ENCODE measurements at places on chromosomes 1 and 21.

DNA sequence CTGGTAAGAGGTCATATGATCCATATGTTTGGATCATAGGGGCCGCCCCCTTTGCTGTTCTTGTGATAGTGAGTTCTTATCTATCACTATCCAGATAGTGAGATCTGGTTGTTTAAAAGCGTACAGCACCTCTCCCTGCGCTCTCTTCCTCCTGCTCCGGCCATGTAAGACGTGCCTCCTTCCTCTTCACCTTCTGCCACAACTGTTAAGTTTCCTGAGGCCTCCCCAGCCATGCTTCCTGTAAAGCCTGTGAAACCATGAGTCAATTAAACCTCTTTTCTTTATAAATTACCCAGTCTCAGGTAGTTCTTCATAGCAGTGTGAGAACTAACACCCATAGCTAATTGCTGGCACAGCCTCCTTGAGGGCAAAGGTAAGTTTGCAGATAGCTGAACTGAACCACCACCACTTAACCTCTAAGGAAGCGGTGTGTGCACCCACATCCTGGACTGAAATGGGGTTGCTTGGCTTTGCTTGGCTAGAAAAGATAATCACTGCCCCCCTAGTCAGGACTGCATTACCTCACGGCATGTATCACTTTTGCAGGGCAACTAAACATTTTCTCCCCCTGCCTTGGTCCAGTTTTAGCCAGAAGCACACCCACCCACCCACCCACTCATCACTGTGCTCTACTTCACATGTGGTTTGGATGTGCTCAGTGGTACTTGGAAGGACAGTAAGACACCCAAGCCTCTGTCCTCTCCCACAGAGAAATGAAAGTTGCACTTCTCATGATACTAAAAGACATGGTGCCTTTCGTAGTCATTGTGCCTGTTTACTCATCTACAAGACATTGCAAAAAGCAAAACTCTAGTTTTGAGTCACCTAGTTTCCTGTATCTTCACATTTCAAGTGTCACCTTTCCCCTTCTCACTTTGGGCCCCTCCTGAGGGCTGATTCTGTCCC lies 23.1 kb upstream of the PTAFR start:
- DNase-seq, result peak; percentile 54

- DNase-seq, result no peak
These were observed 53.1 kb downstream of the PHC2 start for GRCh38 chr1:33377756-33378155.

DNA sequence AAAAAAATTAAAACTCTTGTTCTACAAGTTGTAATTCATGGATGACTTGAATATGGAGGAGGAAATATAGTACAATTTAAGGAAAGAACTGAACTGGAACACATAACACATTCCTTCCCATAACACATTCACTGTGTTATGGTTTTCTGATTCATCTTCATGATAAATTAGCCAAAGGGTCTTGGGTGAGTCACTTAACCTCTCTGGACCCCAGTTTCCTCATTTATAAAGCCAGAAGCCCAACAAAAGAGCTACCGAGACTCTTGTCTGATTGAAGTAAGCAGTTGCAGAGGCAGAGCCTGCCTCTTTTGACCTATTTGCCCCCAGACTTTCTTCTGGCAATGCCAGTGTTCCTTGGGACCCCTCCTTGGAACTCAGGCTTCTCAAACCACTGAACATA lies 161.9 kb upstream of the KCTD3 start:
- no peak for DNase-seq

DNA sequence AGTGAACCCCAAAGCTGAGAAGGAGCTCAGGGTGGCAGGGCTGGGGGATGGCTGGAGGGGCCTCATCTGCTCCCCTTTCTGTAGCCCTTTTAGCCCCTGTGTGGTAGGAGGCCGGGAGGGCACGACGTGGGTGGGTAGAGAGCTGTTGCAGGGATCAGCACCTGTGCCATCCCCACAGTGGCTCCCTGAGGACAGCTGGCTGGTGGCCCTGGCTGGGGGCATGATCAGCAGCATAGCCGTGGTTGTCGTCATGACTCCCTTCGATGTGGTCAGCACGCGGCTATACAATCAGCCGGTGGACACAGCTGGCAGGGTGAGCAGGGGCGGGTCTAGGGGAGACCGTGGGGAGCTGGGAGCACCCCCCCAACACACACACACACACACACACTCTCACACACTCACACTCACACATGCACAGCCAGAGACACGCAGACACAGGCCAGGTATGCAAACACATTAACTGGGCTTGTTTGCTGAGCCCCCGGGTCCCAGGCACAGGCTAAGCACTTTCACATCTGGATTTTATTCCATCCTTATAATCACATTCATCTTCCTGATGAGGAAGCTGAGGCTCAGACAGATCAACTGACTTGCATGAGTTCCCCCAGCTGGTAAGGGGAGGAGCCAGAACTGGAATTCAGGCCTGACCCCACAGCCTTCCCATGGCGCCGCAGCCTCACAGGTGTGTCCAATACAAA lies 2.5 kb downstream of the SLC25A34 start:
- no peak for DNase-seq

DNA sequence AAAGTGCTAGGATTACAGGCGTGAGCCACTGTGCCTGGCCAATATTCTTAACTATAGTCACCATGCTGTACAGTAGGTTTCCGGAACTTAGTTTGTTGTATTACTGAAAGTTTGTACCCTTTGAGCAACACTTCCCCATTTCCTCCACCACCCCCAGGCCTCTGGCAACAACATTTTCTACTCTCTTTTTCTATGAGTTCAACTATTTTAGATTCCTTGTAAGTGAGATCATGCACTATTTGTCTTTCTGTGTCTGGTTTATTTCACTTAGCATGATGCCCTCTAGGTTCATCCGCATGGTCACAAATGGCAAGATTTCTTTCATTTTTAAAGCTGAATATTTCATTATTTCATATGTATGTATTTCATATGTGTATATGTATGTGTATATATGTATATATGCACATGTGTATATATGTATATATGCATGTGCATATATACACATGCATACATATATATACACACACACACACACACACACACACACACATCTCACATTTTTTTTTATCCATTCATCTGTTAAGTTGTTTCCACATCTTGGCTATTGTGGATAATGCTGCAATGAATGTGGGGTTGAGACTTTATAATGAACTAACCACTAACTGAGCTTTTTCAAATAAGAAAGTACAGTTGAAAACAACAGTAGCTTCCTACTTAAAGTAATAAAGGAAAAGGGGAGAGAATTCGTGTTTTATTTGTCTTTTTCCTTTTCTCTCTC lies 256.8 kb upstream of the C1orf105 start:
- DNase-seq, result no peak

DNA sequence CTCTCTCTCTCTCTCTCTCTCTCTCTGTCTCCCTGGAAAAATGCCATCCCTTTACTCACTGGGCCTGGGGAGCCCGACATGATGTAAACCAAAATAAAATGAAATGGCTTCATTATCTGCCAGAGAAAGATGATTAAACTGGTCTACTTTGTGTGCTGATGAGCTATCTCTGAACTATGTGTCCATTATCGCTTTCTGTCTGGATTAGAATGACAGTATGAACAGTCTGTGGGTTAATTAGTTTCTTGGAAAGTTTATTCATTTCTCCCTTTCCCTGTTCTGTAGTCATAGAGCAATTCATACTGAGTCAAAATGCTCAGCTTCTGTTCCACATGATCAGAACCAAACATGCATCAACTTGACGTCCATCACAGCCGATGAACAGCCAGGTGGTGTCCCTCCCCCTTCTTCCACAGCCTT lies 72.4 kb upstream of the KCND3 start:
- no peak for DNase-seq

GRCh38 chr1:203677771-203678170 lies 51.1 kb downstream of the ATP2B4 start:
- DNase-seq, result no peak

GRCh38 chr1:180805316-180805715 lies 107.4 kb upstream of the KIAA1614 start:
- no peak for DNase-seq

DNA sequence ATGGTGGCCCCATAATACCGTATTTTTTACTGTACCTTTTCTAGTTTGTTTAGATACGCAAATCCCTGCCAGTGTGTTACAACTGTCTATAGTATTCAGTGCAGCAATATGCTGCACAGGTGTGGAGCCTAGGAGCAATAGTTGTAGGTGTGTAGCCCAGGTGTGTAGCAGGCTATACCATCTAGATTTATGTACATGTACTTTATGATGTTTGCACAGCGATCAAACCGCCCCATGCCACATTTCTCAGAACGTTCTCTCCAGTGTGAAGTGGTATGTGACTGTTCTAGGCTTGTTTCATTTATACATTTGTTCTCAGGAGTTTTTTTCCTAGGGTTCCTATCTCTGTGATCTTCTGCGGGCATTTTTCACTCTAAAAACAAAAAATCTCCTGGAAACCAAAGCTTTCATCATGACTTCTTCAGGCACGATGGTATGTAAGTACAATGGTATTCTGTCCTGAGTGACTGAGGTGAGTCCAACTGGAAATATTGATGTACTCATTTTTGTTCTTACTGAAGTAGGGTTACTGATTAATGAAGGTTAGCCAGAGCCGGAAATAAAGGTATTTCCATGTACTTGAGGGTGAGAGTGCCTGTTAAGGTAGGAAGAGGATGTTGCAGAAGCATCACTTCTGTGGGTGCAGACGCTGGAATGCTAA lies 153.0 kb downstream of the GABPA start:
- no peak for DNase-seq

- DNase-seq, result no peak
These were observed 178.8 kb downstream of the NRIP1 start for GRCh38 chr21:14886001-14886400.

GRCh38 chr1:64196074-64196870 lies 7.2 kb upstream of the UBE2U start:
- no peak for DNase-seq

- DNase-seq, result no peak
These were observed 836 bp upstream of the PRCC start for GRCh38 chr1:156766298-156767100.

GRCh38 chr1:27031235-27032118 lies 18.8 kb upstream of the TENT5B start:
- DNase-seq, result no peak

DNA sequence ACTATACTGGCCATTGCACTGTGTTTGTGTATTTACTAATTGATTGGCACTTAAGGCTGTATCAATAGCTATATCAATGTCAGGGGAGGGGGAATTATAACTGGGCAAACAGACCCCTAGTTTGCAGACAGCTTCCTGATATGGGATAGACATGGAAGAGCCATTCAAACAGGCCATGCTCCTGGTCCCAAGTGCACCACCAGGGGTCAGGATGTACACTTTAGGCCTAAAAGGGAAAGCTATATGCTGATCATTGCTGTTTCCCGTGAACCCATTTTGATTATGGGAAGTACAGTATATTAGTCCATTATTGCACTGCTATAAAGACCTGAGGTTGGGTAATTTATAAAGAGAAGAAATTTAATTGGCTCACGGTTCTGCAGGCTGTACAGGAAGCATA lies 124.9 kb upstream of the BACE2 start:
- no peak for DNase-seq

DNA sequence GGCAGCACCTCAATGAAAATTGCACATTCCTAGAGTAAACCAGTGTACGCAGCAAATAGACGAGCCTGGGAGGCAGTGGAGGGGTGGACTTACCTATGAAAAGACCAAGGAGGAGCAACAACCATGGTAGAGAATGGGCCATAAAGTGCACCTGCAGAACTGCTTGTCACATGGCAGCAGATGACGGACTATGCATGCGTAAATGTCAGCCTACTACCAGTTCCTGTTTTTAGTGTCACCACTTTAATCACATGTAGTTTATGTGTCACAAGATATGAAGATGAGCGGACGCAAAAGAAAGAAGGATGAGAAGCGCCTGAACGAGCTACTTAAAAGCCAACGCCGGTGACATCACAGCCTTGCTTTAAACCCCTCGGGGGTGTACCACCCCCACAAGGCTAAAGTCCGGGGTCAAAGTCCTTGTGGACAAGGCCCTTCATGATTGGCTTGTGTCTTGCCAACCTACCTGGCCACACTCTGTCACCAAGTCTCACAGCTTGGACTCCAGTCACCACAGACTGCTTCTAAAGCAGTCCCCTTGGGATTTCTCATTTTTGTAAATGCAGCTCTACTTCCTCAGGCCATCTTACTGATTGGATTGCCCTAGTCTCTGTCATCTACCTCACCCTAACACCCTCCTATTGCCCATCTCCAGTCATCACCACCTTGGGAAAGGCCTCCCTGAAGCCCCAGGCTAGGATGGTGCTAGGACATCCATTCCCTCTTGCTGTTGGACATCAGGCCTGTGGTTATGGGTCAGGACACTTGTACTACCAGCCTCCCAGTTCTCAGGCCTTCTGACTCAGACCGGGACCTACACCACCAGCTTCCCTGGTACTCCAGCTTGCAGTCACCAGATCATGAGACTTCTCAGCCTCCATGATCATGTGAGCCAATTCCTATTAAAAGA lies 6.0 kb upstream of the LY9 start:
- DNase-seq, result no peak

GRCh38 chr1:230441183-230442029 lies 15.3 kb upstream of the PGBD5 start:
- DNase-seq, result no peak

GRCh38 chr21:28590026-28590425 lies 402.7 kb downstream of the LTN1 start:
- DNase-seq, result no peak

GRCh38 chr1:186681801-186682200 lies 1.6 kb upstream of the PTGS2 start:
- no peak for DNase-seq

- no peak for DNase-seq
These were observed 54.6 kb upstream of the BTG3 start for GRCh38 chr21:17667256-17667655.

- no peak for DNase-seq
These were observed 17.6 kb downstream of the OSCP1 start for GRCh38 chr1:36432616-36433015.

DNA sequence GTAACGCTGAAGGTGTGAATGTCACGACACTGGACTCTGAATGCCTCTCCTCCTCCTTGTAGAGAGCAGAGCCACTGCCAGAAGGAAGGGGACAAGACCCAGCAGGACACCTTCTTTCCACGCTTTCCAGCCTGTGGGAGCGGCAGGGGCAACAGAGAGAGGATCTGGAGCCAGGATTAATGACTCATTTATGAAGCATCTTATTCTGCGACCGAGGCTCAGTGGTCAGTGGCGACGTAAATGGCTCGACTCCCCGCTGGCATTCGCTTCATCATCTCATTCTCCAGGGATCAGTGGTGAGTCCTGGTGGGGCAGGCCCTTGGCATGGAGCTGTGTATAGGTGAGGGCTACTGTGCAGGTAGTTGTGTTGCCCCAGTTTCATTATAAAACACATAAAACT lies 4.6 kb downstream of the SLC37A1 start:
- no peak for DNase-seq

GRCh38 chr1:119565131-119565772 lies 58.2 kb downstream of the HSD3B1 start:
- DNase-seq, result no peak

GRCh38 chr1:65939636-65940035 lies 146.9 kb downstream of the PDE4B start:
- no peak for DNase-seq

GRCh38 chr1:152034654-152035538 lies 1.9 kb downstream of the S100A11 start:
- DNase-seq, result peak; percentile 55

- no peak for DNase-seq
These were observed 43.9 kb upstream of the IFNAR2 start for GRCh38 chr21:33185852-33186251.

- no peak for DNase-seq
These were observed 34.4 kb downstream of the KIAA0040 start for GRCh38 chr1:175158170-175158591.
